T-helper 17 cell (primary cell): ENCODE measurements at places on chromosomes 16 and 17. TPM values are rescaled to one million over a fixed set of nuclear protein-coding genes. Genes with fewer than 3 reads are reported as not detected.
A peak's percentile ranks its signal among the peaks of the same experiment; 100 is the strongest.

Gene CUEDC1
- total RNA-seq = 0.82 TPM

GRCh38 chr17:43952351-43952723, 1.4 kb downstream of the PYY start:
- no peak for DNase-seq

DNA sequence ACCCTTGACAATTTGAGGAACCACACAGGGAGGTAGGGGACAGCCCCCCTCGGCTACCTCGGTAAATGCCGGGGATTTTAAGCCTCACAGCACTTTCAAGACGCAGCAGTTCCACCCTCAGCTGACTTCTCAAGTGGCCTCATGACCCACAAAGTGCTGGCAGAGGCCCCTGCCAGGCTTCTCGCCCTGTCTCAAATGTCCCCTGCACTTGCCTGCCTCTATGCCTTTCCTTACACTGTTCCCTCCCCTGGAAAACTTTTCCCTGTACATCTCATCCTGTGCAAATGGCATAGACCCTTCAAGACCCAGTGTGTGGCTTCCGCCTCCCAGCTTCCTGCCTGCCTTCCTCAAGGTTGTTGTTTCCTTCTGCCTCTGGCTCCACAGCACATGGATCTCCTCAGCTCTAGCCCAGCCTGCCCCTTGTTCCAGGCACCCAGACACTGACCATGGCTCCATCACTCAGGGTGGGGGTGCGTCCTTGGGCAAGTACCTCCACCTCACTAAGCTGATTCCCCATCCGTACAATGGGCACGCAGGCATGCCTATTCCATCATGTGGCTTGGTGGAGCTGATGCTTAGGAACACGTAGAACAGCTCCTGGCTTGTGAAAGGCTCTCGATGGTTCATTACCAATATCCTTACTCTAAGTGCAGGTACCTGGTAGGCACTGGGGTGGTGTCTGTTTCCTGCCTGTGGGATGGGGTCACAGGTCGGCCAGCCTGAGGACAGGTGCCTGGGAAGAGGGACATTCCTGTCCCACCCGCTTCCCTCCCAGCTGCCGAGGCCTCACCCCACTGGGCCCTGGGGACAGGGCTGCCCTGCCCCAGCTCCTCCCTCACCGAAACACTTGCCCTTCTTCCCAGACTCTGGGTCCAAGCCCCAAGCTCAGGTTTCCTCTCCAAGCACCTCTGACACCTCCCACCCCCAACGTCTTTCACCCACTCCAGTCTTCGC, 24.0 kb downstream of the MMP15 start:
- no peak for DNase-seq

GRCh38 chr17:71828182-71828596, 292.6 kb upstream of the SOX9 start:
- no peak for DNase-seq

DNA sequence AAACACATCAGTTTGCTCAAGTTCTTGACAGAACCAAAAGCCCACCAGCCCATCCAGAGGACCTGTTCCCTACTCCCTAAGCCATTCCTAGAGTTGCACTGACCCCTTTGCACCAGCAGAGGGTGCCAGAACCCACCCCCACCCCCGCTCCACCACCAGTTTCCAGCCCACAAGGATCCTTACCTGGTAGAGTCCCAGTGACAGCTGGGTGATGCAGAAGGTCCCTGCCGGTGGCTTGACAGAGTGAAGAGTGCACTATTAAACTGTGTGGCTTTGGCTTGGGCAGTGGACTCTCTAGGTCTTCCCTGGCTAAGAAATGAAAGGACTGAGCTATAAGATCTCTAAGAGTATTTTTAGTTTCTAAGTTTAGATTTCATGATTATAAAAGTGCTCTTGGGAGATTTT, 73.3 kb upstream of the MTMR4 start:
- peak; percentile 36 for DNase-seq

- DNase-seq = no peak
These were observed 68.1 kb downstream of the TMEM132E start for GRCh38 chr17:34647511-34647910.

DNA sequence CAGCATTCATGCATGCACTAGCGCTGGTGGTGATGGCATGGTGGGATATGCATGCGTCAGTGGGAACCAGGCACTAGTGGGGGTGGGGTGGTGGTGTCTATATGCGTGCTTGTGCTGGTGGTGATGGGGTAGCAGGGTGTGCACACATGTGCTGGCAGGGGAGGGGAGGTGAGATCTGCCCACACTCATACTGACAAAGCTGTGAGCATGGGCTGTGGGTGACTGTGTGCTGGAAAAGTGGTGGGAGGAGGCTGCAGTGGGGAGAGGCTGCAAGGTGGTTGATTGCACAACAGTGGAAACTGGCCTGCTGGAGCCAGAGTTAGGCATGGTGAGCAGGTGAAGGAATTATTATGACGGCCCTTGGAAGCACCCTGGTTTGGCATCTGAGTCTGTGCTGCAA, 31.3 kb upstream of the TEKT1 start:
- DNase-seq = no peak

- no peak for DNase-seq
These were observed 86.1 kb upstream of the RBFOX1 start for GRCh38 chr16:7246578-7246977.

DNA sequence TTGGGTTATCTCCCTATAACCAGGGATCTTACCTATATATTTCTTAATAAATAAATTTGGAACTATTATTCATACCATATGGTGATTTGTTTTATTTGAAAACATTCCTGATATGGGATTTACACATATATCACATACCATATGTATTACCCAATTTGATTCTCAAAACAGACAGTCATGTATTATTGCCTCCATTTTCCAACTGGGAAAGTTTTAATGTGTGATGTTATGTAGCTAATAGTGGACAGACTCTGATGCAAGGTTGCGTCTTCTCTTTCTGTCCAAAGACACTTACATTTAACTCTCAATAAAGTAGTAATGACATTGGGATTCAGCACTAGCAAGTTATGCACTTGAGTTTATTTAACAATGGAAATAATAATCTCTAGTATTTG, 1.1 kb downstream of the KRTAP9-9 start:
- no peak for DNase-seq

- DNase-seq = no peak
These were observed 61.6 kb downstream of the HSD17B2 start for GRCh38 chr16:82096641-82097040.

DNA sequence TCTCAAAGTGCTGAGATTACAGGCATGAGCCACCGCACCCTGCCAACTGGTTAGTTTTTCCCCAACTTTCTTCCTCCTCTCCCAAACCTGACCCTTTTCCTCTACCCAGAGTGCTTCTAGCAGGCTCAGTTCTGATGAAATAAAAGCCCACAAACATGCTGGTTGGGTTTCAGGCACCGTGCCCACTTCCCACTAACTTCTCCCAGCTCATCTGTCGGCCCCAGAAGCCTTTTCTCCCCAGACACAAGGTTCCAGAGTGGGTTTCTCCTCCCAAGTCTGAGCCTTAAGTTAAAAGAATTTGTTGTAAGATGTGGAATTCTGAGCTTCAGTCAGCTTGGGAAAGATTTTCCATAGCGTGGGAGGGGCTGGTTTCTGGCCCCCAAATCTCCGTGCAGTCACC, 11.5 kb upstream of the SCN4A start:
- DNase-seq = no peak
